ENCODE measurements at places on chromosomes 16 and 17.
A peak's percentile ranks its signal among the peaks of the same experiment; 100 is the strongest.

GRCh38 chr16:86044241-86044671, 145.3 kb downstream of the IRF8 start:
- no peak for DNase-seq

DNA sequence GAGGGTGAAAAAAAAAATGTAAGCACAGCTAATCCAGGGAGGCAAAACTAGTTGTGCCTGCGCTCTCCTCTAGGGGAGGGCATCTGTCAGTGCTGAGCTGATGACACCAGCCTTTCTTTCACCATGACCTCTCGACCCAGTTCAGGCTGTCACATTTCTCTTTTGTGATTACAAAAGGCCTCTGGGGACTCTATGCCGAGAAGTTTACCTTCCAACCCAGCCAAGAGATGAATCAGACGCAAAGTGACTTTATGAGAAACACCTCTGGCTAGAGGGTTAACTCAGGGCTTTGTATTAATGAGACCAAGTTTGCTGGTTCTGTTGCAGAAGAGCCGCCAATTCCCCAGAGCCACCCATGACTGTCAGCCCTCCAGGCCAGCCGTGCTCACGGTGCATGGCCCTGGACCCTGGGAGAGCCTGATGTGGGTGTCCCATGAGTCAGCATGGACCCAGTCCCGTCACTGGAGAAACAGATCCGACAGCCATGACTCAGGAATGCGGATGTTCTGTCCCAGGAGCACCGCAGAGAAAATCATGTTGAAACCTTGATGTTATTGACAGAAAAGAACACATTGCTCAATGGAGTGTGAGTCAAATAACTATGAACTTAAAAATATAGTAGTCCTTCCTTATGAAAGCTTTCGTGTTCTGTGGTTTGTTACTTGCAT, 437.2 kb downstream of the HS3ST3B1 start:
- no peak for DNase-seq

DNA sequence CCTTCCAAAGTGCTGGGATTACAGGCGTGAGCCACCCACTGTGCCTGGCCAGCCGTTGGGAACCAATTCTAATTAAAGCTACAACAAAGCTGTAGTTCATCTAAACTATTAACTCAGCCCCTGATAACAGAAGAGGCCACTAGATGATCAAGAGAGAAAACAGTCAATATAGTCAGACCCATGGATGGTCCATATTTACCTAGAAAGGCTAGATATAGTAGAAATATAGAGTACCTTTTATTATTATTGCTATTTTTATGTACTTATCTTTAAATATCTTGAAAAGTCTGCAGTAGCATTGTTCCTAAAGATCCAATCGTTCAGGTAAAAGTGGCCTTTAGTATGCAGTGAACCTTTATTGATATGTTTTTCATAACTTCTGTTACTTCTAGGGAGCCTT, 43.2 kb downstream of the RNF213 start:
- DNase-seq: no peak

GRCh38 chr16:56777482-56777881, 47.6 kb downstream of the NUP93 start:
- no peak for DNase-seq

DNA sequence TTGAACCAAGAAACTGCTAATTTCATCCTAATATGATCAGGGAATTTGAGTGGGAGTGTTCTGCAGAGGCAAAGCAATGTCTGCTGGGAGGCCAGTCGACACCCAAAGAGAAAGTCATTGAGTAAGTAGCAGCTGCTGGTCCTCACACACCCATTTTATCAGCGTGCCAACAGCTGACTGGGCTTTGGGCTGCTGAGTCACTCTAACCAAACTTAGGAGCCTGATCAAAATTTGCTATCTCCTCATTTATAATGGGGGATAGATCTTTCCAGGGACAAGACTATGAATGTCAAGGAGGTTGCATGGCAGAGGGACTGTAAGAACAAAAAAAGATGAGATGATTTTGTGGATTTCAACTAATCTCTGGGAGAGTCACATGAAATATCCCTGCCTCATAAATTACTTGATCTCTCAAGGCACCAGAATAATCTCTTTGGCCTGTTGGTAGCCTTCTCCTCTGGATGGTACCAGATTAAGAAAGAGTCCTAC, 32.9 kb downstream of the CPSF4L start:
- DNase-seq: no peak

DNA sequence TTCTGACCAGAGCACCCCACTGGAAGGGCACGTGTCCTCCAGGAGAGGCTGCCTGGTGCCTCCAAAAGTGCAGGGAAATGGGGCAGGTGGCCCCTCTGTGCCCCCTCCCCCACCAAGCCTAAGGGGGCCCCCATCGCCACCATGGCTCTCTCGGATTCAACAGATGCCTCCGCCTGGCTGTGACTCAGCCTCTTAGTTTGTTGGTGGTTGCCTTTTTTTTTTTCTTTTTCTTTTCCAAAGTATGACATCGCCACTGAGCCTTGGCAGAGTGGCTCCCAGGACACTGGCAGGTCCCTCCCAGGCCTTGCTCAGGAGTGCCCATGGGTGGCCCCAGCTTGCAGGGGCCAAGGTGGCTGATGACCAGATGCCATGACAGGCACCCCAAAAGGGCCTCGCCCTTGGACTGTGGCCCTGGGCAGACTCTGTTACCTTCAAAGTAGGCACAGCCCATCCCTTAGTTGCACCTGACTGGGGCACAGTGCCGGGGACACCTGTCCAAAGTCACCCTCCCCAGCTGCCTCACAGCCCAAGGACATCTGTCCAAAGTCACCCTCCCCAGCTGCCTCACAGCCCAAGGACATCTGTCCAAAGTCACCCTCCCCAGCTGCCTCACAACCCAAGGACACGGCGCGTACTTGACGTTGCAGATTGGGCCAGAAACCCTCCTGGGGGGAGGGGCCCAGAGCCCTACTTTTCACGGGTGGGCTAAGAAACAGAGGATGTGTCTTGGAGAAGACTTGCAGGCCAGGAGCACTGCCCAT, 29.6 kb downstream of the NPTX1 start:
- DNase-seq: no peak

DNA sequence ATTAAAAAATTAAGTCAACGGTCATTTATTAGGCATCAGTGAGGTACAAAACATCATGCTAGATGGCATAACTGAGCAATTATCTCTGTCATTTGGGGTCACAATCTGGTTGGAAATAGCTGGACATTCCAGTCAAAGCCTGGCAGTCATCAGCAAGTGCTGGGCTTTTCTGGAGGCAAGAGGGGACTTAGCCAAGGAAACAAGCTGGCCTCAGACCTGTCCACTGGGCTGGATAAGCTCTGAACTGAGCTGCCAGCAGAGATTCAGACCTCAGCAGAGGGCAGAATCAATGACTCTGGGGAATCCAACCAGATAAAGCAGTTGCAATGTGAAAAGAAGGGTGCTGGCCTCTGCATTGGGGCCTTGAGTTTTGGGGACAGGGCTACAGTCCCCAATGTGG, 161.9 kb upstream of the NOL11 start:
- DNase-seq: peak; percentile 2

DNA sequence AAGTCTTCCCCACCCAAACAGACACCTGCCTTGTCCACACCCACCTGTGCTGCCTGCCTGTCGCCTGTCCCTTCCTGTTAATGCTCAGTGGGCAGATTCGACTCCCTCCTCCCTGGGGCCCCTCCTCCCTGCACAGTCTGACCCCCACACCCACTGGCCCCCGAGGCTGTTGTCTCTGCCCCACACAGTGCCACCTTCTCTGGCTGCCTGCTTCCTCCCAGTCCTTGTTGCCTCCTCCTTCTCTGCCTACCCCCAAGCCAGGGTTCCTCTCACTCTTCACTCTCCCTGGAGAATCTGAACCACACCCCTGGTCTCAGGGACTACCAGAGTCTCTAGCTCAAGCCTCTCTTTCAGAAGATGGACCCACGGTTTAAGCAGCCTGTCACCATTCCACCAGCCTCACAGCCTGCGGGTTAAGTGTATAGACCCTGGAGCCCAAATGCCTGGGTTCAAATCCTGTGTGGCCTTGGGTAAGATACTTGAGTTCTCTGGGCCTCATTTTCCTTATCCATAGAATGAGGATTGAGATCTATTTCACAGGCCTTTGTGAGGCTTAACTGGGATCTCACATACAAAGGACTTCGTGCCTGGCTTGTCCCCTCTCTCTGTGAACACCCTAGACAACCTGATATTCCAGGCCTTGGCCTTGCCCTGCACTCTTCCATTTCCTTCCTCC, 3.8 kb upstream of the ARHGAP23 start:
- DNase-seq: no peak

GRCh38 chr17:1112875-1113274, 66.9 kb downstream of the ABR start:
- no peak for DNase-seq

DNA sequence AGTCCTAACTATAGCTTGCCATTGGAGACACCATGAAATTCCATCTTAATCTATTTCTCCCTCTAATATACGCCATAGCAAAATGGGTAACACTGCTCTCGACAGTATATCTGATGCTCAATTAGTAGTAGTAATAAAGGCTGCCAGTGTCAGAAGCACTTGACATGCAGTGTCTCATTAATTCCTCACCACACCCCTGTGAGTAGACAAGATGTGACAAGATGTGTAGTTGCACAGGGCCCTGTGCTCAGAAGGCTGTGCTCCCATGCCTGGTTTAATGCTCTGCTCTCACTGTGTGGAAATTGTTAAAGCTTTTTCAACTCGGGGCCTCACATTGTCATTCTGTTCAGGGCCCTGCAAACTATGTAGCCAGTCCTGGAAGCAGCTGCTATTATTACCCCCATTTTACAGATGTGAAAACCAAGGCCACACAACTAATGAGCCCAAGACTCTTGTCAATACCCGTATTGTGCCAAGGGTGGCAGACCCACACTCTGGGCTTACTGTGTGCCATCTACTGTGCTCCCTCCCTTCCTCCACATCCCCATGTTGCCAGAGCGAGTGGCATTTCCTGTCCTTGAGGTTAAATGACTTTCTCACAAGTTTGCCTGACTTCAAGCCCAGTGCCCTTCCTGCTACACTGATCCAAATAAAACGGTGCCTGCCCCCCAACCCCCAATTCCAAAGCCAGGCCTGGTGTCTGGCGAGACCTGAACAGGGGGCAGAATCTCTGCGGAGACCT, 287.3 kb upstream of the CCL2 start:
- no peak for DNase-seq

GRCh38 chr16:4972938-4973587, 14.9 kb downstream of the SEC14L5 start:
- DNase-seq: no peak

DNA sequence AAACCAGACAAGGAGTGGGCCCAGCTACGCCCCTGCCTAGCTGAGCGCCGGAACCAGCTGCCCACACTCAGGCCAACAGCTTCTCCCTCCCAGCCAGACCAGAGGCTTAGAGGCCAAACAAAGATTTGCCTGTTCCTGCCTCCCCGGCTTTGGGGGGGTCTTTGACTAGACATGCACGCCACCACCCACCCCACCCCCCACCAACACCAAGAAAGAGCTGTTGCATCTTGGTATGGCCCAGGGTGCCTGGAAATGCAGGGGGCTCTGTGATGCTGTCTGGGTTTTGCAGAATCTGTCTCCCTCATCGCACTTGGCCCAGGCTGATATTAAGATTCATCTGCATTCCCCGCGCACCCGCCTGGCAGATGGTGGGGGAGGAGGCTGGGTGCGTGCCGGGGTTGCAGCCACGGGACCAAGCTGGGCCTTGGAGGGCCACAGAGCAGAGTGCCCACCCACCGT, 1.3 kb upstream of the NXPH3 start:
- no peak for DNase-seq

DNA sequence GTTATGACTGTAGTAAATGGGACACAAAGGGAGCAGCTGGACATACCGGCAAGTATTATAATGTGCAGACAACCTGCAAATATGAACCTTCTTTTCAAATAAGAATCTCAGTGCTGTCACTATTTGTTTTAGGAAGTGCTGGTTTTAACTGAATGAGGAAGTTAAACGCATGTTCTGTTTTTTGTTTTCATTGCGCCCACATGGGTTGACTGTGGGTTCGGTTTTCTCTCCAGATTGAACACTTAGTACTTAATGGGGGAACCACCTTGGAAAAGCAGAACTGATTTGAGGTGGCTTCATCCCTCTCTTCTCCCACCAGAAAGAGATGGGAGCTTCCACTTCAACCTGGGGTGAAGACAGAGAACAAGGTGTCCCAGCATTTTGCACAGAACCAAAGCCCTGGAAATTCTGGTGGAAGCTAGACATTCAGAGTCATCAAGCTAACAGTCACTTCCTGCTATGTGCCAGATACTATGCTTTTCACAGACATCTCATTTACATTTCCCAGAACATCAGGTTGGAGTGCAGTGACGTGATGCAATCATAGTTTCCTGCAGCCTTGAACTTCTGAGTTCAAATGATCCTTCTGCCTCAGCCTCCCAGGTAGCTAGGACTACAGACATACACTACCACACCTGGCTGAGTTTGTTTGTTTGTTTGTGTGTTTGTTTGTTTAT, 149.8 kb downstream of the CDH13 start:
- DNase-seq: no peak

- DNase-seq: no peak
These were observed 3.6 kb upstream of the FBXO47 start for GRCh38 chr17:38970804-38971203.

DNA sequence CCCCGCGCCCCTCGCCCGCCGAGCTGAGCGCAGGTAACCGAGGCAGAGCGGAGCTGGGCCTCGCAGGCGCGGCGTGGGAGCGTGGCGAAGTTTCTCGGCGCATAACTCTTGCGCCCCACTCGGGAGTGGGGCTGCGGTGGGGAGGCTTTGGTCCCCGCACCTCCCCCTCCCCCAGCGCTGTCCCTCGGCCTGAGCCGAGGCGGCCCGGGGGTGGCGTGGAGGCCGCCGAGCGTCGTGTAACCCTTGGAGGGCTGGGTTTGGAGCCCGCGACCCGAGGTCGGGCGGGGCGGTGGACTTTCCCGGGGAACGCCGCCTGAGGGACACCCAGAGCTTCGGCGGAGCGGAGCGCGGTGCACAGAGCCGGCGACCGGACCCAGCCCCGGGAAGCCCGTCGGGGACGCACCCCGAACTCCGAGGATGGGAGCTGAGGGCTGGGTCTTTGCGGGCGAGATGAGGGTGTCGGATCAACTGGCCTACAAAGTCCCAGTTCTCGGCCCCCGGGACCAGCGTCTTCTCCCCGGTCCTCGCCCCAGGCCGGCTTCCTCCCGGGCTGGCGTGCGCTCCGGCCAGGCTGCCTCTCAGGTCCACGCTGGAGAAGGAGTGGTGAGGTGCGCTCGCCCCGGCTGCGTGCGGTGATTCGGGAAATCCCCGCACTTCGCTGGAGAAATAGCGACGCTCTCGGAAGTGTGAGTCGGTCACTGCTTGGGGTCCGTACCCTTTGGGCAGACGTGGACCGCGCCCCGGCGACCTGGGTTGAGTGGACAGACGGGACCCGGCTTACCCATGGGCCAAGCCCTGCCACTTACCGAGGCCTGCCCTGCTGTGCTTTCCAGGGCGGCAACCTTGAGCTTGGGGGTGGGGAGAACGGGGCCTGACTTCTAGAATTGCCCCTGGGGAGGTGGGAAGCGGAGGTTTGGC, 168.4 kb downstream of the RAB11FIP4 start:
- DNase-seq: no peak

GRCh38 chr17:69227541-69227940, 1.1 kb downstream of the ABCA10 start:
- DNase-seq: no peak

GRCh38 chr16:16122264-16122663, 101.0 kb downstream of the ABCC6 start:
- no peak for DNase-seq

- DNase-seq: no peak
These were observed 118.1 kb downstream of the ENGASE start for GRCh38 chr17:79192503-79193351.

GRCh38 chr17:76502341-76503211, 1.4 kb upstream of the RHBDF2 start:
- no peak for DNase-seq

- DNase-seq: no peak
These were observed 42.0 kb upstream of the XYLT1 start for GRCh38 chr16:17512636-17513220.

GRCh38 chr16:400061-400591, 1.6 kb upstream of the DECR2 start:
- DNase-seq: no peak
